ENCODE measurements at places on chromosomes 2 and 18. TPM values are rescaled to one million over a fixed set of nuclear protein-coding genes. Genes with fewer than 3 reads are reported as not detected.

SLC16A14 gene
- 2.8 TPM for polyA plus RNA-seq

DCDC2C gene
- 0.46 TPM for polyA plus RNA-seq

KLHL30 gene
- polyA plus RNA-seq, result 25.9 TPM

FMNL2 gene
- 20.4 TPM for polyA plus RNA-seq

SIX2 gene
- polyA plus RNA-seq, result 7.2 TPM
